Fibroblast of villous mesenchyme (primary cell): ENCODE measurements at places on chromosomes 2 and 18. TPM values are rescaled to one million over a fixed set of nuclear protein-coding genes. Genes with fewer than 3 reads are reported as not detected.

Gene POTEI
- total RNA-seq = under 0.01 TPM in 1 of 2 replicates, not detected in the other

Gene MAIP1
- total RNA-seq = 22.9 and 29.8 TPM in 2 replicates

Gene KCNG2
- under 0.01 and 0.64 TPM in 2 replicates for total RNA-seq

Gene PTRHD1
- total RNA-seq = 15.1 and 27.4 TPM in 2 replicates

Gene CNGA3
- not detected in 2 replicates for total RNA-seq

Gene POTEE
- total RNA-seq = 0.32 TPM in 1 of 2 replicates, not detected in the other

Gene AKAIN1
- not detected in 2 replicates for total RNA-seq

Gene TRIM43
- under 0.01 TPM in 1 of 2 replicates, not detected in the other for total RNA-seq

Gene CD226
- total RNA-seq = 0.97 and 2.6 TPM in 2 replicates

Gene APCDD1
- 3.5 and 5.8 TPM in 2 replicates for total RNA-seq

Gene UGT1A1
- not detected in 2 replicates for total RNA-seq

Gene PTPN4
- total RNA-seq = 18.0 and 28.5 TPM in 2 replicates

Gene TMEM163
- total RNA-seq = not detected in 2 replicates

Gene ADAM23
- 7.7 and 9.5 TPM in 2 replicates for total RNA-seq

Gene CFC1
- total RNA-seq = not detected in 2 replicates

Gene CERKL
- under 0.01 TPM in 2 replicates for total RNA-seq

Gene MEP1B
- total RNA-seq = under 0.01 and 0.64 TPM in 2 replicates

Gene SLC11A1
- under 0.01 and 0.43 TPM in 2 replicates for total RNA-seq

Gene ANKRD30BL
- total RNA-seq = not detected in 2 replicates

Gene CRYBA2
- 1.3 TPM in 1 of 2 replicates, not detected in the other for total RNA-seq

Gene MFSD2B
- under 0.01 and 0.32 TPM in 2 replicates for total RNA-seq

Gene HAAO
- total RNA-seq = 0.43 and 1.6 TPM in 2 replicates

Gene DOK6
- total RNA-seq = 2.6 and 6.9 TPM in 2 replicates

Gene PXDN
- total RNA-seq = 296 and 372 TPM in 2 replicates

Gene GAD1
- total RNA-seq = 0.32 TPM in 1 of 2 replicates, not detected in the other

Gene POU3F3
- not detected in 2 replicates for total RNA-seq

Gene CROCC2
- total RNA-seq = not detected in 2 replicates

Gene KCNK3
- total RNA-seq = under 0.01 TPM in 2 replicates

Gene TCF4
- 81.5 and 84.6 TPM in 2 replicates for total RNA-seq

Gene TUBA3E
- not detected in 2 replicates for total RNA-seq

Gene CYP27C1
- total RNA-seq = under 0.01 TPM in 2 replicates
